NCI-H2171 treated with DMSO at 0.1 percent for 48 hours (cell line): ENCODE measurements at places on chromosomes 11 and 22.

- no peak for DNase-seq
Observed at GRCh38 chr11:113782134-113782533, 2.5 kb downstream of the CLDN25 start.

GRCh38 chr22:28894334-28894733 is 11.0 kb downstream of the ZNRF3 start:
- DNase-seq: peak; percentile 97

- no peak for DNase-seq
Observed at GRCh38 chr11:2751523-2752203, 51.9 kb upstream of the KCNQ1OT1 start.

- DNase-seq: no peak
Observed at GRCh38 chr22:19820880-19821522, 33.7 kb downstream of the GNB1L start.

GRCh38 chr22:35781898-35782297 is 64.2 kb downstream of the APOL5 start:
- no peak for DNase-seq

DNA sequence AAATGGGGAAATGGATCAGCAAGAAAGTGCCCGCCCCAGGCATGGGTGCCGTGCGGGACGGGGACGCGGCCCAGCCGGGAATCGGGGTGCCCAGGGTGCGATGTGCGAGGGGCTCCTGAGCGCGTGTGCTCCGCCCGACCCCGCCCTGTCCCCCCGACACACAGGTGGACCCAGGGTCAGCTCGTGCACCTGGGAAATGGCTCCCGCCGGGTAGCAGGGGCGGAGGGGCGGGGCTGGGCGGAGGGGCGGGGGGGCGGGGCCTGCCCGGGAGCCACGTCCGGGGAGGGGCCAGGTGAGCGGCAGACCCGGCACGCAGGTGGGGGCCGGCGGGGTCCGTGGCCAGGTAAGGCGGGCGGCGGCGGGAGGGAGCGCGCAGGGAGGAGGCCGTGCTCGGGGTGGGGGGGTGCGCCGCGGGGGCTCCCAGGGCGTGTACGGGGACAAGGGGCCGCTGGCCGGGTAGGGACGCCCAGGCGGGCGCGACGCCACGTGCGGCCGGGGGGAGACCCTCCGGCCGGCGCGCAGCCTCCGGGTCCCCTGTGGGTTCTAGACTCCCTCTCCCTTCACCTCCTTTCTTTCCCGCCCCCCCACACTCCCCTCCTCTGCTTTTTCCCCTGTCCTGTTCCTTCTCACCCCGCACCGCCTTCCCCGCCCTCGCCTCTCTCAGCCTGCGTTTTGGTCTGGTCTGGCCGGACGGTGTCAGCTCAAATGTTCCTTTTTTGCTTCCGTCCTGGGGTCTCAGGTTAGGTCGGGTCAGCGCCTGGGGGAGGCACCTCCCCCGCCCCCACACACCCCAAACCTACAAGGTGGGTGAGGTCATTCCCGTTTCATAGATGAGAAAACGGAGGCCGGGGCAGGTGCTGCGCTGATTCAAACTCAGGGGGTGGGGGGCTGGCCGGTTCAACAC is at the start of gene ARHGAP8:
TSS of gene ARHGAP8 (plus strand) at position 291 of the 904 bp plus-strand sequence. CDS start 33,953 bp downstream, outside the sequence.
- peak; percentile 59 for DNase-seq

DNA sequence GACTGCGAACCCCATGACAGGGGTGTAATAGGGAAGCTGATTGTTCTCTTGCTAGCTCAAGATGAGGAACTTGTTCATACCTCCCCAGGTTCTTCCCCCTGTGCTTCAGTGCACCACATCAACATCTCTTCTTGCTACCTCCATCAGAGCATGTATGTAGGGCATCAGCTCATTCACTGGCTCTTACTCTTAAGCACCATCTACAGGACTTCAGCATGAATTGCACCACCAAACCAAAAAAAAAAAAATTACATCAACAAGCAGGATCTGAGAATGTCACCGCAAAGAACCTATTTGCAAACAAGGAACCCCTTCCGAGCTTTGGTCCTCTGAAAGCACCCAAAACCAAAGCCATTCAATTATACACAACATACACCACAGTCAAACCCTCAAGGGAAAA is 2226.5 kb upstream of the RAG2 start:
- DNase-seq: peak; percentile 3

DNA sequence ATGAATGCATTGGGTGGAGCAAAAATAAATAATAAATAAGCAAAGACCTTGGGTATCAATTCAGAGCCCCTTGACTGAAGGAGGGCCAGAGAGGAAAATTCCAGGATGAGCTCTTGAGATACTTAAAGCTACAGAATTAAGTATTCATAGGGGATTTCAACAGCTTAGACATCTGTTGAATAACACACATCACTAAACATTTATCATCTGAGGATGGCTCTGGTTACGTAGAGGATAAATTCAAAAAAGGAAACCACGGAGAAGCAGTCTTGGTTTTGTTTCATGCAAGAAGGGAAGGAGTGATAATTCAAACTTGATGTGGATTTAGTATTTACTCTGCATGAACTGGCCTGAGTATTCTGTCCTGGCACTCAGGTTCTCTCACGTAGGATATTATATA is 29.8 kb downstream of the ARHGAP42 start:
- peak; percentile 78 for DNase-seq
